Mesendoderm (in vitro differentiated cells): ENCODE measurements at places on chromosomes 6 and 20.
A peak's percentile ranks its signal among the peaks of the same experiment; 100 is the strongest.

DNA sequence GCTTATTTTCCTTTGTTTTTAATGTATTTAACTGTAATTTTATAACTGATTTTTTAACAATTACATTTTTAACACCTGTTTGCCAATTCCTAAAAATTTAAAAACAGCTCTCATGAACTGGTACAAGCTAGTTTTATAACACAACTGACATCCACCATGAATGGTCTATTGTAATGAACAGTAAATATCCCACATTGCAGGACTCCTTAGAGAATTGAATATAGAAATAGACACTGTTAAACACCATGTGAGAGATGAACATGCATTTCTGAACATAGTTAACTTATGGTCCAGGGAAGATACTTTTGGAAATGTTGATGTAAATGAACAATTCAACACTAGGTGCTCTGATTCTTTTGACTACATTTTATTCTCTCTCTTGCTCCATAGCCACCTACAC lies 195.1 kb upstream of the GMDS start:
- DNase-seq, result no peak

DNA sequence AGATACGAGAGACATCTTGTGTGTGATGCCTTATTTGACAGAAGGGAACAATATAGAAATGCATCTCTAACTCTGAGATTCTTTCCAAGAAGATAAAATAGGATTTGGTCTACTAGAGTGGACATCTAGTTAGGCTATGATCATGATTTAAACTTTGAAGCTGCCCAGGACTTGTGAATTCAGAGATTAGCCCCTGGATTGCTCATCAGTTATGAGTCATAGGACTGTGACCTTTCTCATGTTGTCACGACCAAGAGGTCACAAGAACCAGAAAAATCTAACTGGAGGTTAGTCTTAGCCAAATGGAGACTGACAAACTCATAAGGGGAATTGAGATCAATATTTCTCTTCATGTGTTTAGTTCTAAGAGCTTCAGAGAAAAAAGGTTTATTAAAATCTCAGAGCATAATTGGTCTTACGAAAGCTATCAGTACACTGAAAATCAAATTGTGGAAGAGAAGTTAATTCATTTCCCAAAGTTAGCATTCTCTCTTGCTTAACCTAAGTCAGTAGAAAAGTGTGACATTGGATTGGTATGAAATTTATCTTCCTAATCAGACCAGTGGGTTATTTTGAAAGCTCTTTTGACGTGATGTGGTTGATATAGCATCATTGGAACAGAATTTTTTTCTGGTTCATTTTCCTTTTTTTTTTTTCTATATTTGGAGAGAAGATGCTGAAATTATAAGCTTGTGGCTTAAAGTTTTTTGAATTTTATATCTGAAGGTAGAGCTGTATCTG lies 245.7 kb downstream of the RNF144B start:
- peak; percentile 14 for DNase-seq

GRCh38 chr6:1439349-1439748 lies 50.0 kb downstream of the FOXF2 start:
- no peak for DNase-seq

GRCh38 chr6:87139236-87139635 lies 16.1 kb upstream of the ZNF292 start:
- peak; percentile 54 for DNase-seq
